ENCODE measurements at places on chromosomes 1 and 21. TPM values are rescaled to one million over a fixed set of nuclear protein-coding genes. Genes with fewer than 3 reads are reported as not detected.
A peak's percentile ranks its signal among the peaks of the same experiment; 100 is the strongest.

GRCh38 chr1:214446772-214447556 is 104.4 kb downstream of the PTPN14 start:
- peaks cover 34% of the 10 kb centered on the region for H3K4me1 ChIP-seq
- H3K36me3 ChIP-seq = no peaks in the 10 kb centered on the region
- H3K4me3 ChIP-seq = no peak overlapping the region

DNA sequence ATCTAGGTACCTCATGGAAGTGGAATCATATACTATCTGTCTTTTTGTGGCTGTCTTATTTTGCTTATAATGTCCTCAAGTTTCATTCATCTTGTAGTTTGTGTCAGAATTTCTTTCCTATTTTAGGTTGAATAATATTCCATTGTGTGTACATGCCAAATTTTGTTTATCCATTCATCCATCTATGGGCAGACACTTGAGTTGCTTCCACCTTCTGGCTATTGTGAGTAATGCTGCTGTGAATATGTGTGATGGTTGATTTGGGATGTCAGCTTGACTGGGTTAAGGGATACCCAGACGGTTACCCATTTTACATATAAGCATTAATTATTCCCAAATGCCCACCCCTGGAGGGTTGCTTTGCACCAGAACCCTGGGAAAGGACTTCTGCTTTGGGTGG is 477.5 kb downstream of the PTPRU start:
- H3K27me3 ChIP-seq = no peaks in the 10 kb centered on the region
- peaks cover 15% of the 10 kb centered on the region for H3K4me1 ChIP-seq
- H3K4me3 ChIP-seq = no peak overlapping the region
- H3K36me3 ChIP-seq = no peaks in the 10 kb centered on the region
- no peak overlapping the region for H3K27ac ChIP-seq

GRCh38 chr1:150981805-150982712 is at the start of gene ANXA9:
Gene ANXA9 (plus strand): TSS chr1:150982292. CDS start chr1:150983106, 814 bp downstream.
- H3K27ac ChIP-seq = no peak within 1 kb of the TSS
- no peaks in the 10 kb centered on the region for H3K27me3 ChIP-seq
- no peak for DNase-seq
- no peaks in the 10 kb centered on the region for H3K36me3 ChIP-seq
- H3K4me1 ChIP-seq = peaks cover 22% of the 10 kb centered on the region

DNA sequence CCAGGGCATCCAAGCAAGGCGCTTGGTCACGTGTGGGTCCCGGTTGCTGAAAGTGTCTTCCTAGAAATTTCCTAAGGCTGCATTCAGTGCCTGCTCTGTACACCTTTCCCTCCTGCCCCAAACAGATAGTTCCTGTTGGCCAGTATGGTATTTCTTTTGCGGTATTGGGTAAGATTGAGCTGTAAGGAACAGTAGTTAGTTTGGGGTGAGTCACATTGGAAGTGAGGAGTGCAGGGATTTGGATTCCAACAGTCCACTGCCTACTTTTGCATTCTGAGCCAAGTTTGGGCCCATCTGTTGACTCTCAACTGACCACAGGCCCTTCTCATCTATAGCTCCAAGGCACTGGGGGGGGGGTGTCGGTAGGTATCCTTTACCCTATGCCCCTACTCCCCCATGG is 83.4 kb downstream of the MAP3K21 start:
- H3K4me3 ChIP-seq = no peak overlapping the region
- no peaks in the 10 kb centered on the region for H3K27me3 ChIP-seq
- no peak for DNase-seq

DNA sequence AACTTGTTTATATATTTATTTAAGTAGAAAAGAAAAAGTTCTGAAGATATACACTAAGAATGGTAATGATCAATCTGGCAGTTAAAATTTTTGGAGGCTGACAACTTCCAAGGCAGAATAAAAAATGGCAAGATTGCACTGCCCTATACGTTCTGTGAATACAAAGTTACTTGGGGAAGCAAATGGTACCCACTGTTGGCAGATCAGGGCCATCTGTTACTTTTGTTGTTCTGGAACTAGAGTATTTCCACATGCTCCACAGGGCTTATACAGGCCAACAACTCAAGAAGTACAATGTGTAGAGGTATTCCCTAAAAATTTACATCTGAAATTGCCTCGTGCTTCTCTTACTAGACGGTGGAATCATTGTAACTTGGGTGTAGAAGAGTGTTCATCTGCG is 53.2 kb downstream of the AHCTF1 start:
- no peaks in the 10 kb centered on the region for H3K27me3 ChIP-seq
- H3K36me3 ChIP-seq = no peaks in the 10 kb centered on the region
- H3K4me3 ChIP-seq = no peak overlapping the region
- no peak overlapping the region for H3K27ac ChIP-seq
- DNase-seq = no peak
- H3K4me1 ChIP-seq = no peaks in the 10 kb centered on the region

- peak overlapping the region; percentile 98 for H3K27ac ChIP-seq
- H3K4me1 ChIP-seq = peaks cover 66% of the 10 kb centered on the region
- no peak for DNase-seq
- peaks cover 3% of the 10 kb centered on the region for H3K36me3 ChIP-seq
Observed at GRCh38 chr1:37480581-37481288, 6.4 kb downstream of the ZC3H12A start.

DNA sequence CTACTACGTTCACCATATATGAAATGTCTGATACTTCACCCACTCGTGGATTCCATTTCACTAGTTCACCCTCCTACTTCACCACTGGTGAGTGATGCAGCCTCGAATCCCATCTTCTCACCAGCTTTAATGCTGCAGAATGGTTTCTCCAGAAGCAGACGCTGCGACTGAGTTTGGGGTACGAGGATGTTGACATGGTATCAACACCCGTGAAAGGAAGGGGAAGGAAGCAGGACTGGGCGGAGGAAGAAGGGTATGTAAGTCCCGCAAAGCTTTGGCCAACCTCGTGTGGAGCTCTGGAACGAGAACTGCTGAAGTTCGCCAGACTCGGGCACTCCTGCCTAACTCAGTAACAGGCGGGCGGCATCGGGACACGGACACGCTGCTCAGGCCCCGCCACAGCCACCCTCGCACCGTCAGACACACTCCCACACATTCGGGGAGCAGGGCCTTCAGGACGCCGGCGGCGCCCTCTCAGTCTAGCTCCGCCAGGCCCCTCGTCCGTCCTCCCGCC is 833 bp upstream of the DIP2A start:
- no peaks in the 10 kb centered on the region for H3K27me3 ChIP-seq
- no peaks in the 10 kb centered on the region for H3K36me3 ChIP-seq
- peak overlapping the region; percentile 94 for H3K27ac ChIP-seq

- H3K27me3 ChIP-seq = no peaks in the 10 kb centered on the region
- H3K4me1 ChIP-seq = peaks cover 8% of the 10 kb centered on the region
- H3K36me3 ChIP-seq = no peaks in the 10 kb centered on the region
- no peak overlapping the region for H3K4me3 ChIP-seq
Observed at GRCh38 chr1:31390071-31390470, 17.2 kb upstream of the FABP3 start.

GRCh38 chr1:223222377-223222776 is 79.3 kb upstream of the TLR5 start:
- H3K27me3 ChIP-seq = no peaks in the 10 kb centered on the region
- H3K36me3 ChIP-seq = no peaks in the 10 kb centered on the region
- no peak overlapping the region for H3K27ac ChIP-seq
- no peaks in the 10 kb centered on the region for H3K4me1 ChIP-seq

- no peak for DNase-seq
- no peak overlapping the region for H3K4me3 ChIP-seq
- H3K36me3 ChIP-seq = no peaks in the 10 kb centered on the region
- peak overlapping the region; percentile 75 for H3K27ac ChIP-seq
- H3K27me3 ChIP-seq = no peaks in the 10 kb centered on the region
Observed at GRCh38 chr1:1207571-1207892, 1.1 kb upstream of the TNFRSF18 start.

- DNase-seq = no peak
- no peak overlapping the region for H3K4me3 ChIP-seq
- no peaks in the 10 kb centered on the region for H3K27me3 ChIP-seq
Observed at GRCh38 chr1:10456048-10456447, 6.2 kb downstream of the CORT start.

DNA sequence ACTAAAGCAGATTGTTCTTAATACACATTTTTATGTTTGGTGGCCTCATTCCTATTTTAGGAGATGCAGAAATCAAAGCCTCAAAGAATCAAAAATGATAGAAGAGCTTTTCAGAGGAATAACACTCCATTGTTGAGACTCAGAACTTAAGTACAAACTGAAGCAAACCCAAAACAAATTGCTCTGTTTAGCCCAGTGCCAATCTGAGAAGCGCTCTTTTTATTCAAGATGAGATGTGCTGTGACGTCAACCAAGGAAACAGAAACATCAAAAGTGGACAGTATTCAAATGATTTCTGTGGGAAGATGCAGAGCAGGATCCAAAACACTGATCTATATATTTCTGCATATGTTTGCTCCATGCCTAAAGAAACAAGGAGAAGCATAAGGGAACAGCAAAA is 18.0 kb downstream of the COLGALT2 start:
- peaks cover 8% of the 10 kb centered on the region for H3K4me1 ChIP-seq
- no peaks in the 10 kb centered on the region for H3K27me3 ChIP-seq
- H3K27ac ChIP-seq = no peak overlapping the region
- H3K36me3 ChIP-seq = no peaks in the 10 kb centered on the region
- no peak overlapping the region for H3K4me3 ChIP-seq

- no peaks in the 10 kb centered on the region for H3K36me3 ChIP-seq
- peaks cover 8% of the 10 kb centered on the region for H3K4me1 ChIP-seq
- H3K27me3 ChIP-seq = no peaks in the 10 kb centered on the region
- no peak for DNase-seq
- H3K4me3 ChIP-seq = no peak overlapping the region
Observed at GRCh38 chr1:154574716-154575115, 7.1 kb downstream of the CHRNB2 start.

GRCh38 chr1:43220905-43221778 is 48.6 kb upstream of the TMEM125 start:
- H3K4me3 ChIP-seq = no peak overlapping the region
- no peak for DNase-seq
- H3K27me3 ChIP-seq = no peaks in the 10 kb centered on the region
- H3K36me3 ChIP-seq = no peaks in the 10 kb centered on the region
- H3K4me1 ChIP-seq = no peaks in the 10 kb centered on the region

- H3K27me3 ChIP-seq = no peaks in the 10 kb centered on the region
- no peaks in the 10 kb centered on the region for H3K36me3 ChIP-seq
- H3K4me1 ChIP-seq = peaks cover under 1% of the 10 kb centered on the region
- DNase-seq = no peak
Observed at GRCh38 chr1:94438692-94439276, 20.6 kb downstream of the ABCD3 start.

DNA sequence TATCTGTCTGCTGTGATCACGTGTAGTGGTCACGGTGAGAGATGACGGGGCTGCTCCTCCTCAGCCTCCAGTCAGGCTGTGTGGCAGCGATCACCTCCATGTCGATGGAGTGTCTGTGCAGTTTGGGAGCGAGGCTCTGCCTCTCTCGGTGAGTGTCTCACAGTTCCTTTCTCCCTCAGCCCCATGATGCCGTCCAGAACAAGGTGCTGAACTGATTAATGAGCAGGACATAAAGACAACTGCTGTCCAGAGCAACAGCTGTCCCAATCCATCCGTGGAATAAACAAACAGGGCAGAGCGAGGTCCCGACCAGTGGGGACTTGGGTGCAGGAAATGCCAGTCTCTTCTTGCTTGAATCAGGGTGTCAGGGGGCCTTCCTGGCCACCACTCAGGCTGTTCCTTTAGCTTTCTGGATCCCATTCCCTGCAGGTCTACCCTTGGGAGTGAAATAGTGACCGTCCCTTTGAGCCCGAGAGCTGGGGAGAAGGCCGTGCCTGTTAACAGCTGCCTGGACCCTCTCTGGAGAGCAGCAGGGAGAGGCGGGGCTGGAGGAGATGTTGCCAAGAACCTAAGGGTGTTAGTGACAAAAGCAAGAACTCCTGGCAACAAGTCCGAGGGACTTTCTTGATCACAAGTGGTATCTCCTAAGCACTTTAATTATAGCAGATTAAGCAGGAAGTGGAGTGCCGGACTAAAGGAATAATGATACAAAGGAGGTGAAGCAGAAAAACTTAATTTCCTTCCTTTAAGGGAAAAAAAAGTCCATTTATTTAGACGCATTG is 443.9 kb downstream of the KIF26B start:
- DNase-seq = no peak
- H3K4me3 ChIP-seq = no peak overlapping the region
- no peaks in the 10 kb centered on the region for H3K36me3 ChIP-seq
- H3K4me1 ChIP-seq = peaks cover 5% of the 10 kb centered on the region
- no peak overlapping the region for H3K27ac ChIP-seq
- no peaks in the 10 kb centered on the region for H3K27me3 ChIP-seq

- no peak overlapping the region for H3K27ac ChIP-seq
- H3K4me1 ChIP-seq = peaks cover 32% of the 10 kb centered on the region
- no peaks in the 10 kb centered on the region for H3K27me3 ChIP-seq
- no peak for DNase-seq
Observed at GRCh38 chr1:145947551-145947950, 10.3 kb downstream of the LIX1L start.

- H3K27ac ChIP-seq = no peak overlapping the region
- no peak for DNase-seq
- no peaks in the 10 kb centered on the region for H3K4me1 ChIP-seq
- no peak overlapping the region for H3K4me3 ChIP-seq
- H3K36me3 ChIP-seq = no peaks in the 10 kb centered on the region
Observed at GRCh38 chr1:20375563-20375962, 84.9 kb downstream of the VWA5B1 start.

GRCh38 chr21:42748620-42749176 is 95.3 kb downstream of the PDE9A start:
- H3K36me3 ChIP-seq = no peaks in the 10 kb centered on the region
- no peak overlapping the region for H3K27ac ChIP-seq
- DNase-seq = no peak
- no peaks in the 10 kb centered on the region for H3K27me3 ChIP-seq
- H3K4me3 ChIP-seq = no peak overlapping the region

DNA sequence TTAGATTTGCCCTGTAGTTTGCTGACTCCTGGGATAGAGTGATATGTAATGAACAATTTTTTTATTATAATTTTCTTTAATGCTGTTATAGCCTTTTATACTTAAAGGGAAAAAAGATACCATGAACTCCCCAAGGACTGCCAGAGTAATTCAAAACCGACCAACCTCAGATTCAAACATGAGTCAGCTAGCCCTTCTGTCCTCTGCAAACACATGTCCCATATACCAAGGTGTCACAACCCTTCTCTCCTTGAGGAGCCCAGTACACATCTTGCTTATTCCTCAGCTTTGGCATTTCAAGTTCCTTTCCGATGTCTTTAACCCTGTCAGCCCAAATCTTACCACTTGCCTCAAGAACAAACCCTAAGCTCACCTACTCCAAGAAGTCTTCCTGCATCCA is 184.9 kb downstream of the KCNH1 start:
- H3K36me3 ChIP-seq = no peaks in the 10 kb centered on the region
- no peak overlapping the region for H3K27ac ChIP-seq
- no peaks in the 10 kb centered on the region for H3K4me1 ChIP-seq
- H3K27me3 ChIP-seq = no peaks in the 10 kb centered on the region

TSPEAR gene
- not detected for total RNA-seq

TMEM52 gene
- 5.9 TPM for total RNA-seq

SETSIP gene
- not detected for total RNA-seq

CHIA gene
- not detected for total RNA-seq

RASAL2 gene
- 25.5 TPM for total RNA-seq

CRNN gene
- total RNA-seq = 349 TPM

ZFP69 gene
- 4.9 TPM for total RNA-seq

BLACAT1 gene
- 0.98 TPM for total RNA-seq

SNX7 gene
- total RNA-seq = 21.4 TPM
